Naive thymus-derived CD4-positive, alpha-beta T cell (primary cell): ENCODE measurements at places on chromosomes 3 and 15. TPM values are rescaled to one million over a fixed set of nuclear protein-coding genes. Genes with fewer than 3 reads are reported as not detected.

GRCh38 chr15:74403588-74403919 is 30.2 kb downstream of the SEMA7A start:
- no peak for DNase-seq

- no peak for DNase-seq
Measured at GRCh38 chr15:64051407-64052259, 5.3 kb upstream of the DAPK2 start.

DNA sequence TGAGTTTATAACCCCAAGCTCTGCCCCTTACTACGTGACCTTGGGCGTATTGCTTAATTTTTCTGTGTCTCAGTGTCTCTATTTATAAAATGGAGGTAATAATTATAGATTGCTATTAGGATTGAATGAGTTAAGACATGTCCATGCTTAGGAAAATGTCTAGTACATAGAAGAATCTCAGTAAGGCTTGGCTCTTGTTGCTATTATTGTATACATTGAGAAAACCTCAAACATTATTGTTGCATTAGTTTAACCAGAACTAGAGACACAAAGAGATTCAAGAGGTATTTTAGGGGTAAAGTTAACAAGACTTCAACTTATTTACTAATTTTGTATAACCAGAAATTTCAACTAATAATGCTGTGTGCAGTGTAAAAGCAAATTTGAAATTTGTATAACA is 66.7 kb downstream of the MEF2A start:
- no peak for DNase-seq

DNA sequence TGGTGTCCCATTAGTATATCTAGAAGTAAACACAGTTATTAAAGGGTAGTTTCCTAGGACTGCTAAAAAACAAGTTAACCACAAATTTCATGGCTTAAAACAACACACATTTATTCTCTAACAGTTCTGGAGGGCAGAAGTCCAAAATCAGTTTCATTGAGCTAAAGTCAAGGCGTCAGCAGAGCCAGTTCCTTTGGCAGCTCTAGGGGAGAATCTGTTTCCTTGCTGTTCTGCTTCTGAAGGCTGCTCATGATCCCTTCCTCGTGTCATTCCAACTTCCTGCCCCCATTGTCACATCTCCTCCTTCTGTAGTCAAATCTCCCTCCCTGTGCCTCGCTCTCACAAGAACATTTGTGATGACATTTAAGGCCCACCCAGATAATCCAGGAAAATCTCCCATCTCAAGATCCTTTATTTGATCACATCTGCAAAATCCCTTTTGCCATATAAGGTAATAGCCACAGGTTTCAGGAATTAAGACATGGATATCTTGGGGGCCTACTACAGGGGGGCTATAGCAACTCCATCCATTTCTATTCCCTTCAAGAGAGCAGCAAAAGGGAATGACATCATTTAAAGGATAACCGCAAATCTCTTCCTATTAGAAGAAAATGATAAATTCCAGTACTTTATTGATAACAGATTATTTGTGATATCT is 50.1 kb downstream of the GPR176 start:
- no peak for DNase-seq

DNA sequence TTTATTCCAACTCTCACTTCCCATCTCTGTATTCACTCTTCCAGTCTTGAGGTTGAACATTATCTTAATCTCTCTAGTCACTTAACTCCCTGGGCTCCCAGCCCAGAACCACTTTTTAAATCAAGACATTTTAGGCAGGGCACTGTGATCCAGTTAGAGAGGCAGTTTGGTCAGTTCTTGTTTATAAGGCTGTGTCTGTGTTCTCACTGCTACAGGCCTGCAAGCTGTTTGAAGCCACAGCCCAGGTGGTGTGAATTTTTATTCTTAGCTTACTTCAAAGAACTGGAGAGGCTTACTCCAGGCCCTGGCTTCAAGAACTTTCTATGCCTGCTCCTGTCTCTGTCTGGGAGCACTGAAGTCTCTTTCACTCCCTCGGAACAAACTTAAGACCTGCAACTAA is 906.1 kb downstream of the CADM2 start:
- no peak for DNase-seq

GRCh38 chr3:10226293-10226692 is 22.0 kb upstream of the TATDN2 start:
- DNase-seq, result no peak

DNA sequence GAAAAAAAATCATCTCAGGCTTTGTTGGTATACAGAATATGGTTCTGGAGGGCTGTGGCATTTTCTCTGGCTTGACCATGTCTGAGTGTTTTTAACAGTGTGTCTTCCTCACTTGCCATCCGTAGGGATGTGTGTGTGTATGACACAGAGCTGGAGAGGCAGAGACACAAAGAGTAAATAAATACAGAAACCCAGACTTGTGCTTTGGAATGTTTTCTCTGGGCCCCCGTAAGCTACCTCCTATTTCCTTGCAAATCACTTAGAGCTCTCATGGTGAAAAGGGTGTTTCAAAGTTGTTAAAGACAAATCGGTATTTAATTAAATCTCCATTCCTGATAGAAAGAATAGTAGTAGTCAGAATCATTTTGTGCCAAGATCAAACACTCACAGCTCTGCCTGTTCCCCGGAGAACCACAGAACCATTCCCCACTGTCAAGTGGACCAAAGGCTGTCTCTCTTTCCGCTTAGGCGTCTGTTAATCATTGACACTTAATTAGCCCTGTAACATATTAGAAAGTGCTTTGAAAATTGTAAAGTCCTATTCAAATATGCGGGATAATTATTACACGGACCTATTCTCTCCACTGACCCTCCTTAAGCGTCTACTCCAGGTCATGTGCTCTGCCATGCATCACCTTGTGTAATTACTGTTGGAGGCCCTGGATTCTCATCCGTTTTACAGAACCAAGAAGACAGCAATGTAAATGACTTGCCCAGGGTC is 313.6 kb upstream of the TLE3 start:
- DNase-seq, result no peak

- DNase-seq, result no peak
Measured at GRCh38 chr3:175770426-175770825, 911.3 kb downstream of the NAALADL2 start.

DNA sequence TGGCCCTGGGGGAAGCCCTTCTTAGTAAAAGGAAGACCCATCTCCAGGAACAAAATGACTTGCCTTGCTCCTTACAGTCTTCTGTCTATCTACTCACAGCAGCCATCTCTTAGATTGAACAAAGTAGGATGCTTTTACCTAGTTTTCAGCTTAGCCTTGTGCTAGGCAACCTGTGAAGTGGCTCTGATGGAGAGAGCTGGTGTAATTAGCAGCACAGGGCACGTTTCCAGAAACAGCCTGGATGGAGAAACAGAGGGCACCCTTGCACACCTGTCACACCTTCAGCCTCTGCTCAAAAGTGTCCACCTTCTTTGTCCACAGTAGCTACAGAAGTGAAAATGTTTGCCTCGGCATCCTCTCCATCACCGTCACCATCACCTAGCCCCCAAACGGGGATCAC is 292.9 kb downstream of the RORA start:
- no peak for DNase-seq

DNA sequence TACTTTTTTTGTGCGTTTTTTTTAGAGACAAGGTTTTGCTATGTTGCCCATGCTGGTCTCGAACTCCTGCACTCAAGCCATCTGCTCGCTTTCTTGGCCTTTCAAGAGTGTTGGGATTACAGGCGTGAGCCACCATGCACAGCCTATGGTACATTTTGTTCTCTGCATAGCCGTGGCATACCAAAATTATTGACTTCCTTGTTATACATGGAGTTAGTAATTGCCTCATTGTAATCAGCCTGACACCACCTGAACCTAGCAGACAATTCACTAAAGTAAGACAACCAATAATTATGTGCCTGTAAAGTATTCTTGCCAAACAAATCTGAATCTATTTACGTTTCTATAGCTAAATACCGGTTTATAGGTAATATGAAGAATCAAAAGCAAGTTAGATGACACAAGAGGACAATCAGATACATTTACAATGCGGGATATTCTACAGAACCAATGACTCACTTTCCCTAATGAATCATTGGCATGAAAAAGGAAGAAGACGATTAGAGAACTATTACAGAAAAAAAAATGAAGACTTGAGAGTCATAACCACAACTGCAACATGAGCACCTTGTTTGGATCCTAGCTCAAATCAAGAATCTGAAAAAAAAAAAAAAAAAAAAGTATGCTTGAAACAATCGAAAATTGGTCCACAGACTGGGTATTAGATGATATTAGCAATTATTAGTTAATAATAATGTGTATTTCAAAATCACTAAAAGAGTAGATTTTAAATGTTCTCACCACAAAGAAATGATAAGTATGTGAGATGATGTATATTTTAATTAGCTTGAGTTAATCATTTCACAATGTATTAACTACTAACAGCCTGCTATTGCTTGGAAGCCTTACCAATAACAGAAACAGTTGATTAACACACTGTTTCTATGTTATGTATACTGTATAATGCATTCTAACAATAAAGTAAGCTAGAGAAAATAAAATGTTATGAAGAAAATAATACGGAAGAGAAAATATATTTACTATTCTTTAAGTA is 7.1 kb downstream of the GUCA1C start:
- DNase-seq, result no peak

NMNAT3 gene
- total RNA-seq, result 4.5 TPM

DNA sequence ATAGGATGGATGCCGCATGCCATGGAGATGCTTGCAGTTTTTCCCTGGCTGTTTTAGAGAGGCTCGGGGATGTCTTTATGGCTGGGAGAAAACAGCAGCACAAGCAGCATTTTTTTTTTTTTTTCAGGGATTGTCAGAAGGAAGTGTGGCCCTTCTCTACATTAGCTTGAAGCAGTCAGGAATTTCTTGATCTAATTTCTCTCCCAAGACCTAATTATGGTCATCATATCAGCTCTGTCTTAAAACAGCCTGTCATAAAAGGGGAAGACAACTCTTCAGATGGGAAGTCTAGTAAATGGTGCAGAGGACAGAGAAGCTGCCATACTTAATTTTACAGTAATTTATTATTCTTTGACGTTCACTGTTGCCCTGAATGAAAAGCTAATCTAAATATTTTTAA is 44.5 kb downstream of the EAF1 start:
- no peak for DNase-seq

DNA sequence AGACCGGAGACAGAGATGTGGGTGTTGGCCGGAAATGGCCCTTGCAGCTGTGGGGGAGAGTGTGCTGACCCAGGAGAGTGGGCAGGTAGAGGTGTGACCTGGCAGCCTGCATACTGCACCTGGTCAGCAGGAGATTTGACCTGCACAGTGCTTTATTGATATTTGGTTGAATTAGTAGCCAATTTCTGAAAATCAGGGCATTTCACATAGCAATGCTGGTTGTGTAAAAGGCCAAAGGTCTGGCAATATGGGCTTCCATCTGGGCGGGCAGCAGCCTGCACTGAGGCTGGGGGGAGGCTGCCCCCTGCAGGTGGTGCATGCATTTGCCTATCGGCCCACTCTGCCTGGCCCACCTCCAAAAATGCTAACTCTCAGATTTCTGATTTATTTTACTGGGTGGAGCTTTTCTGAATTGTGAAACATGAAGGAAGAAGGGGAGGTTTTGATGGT is 9.4 kb upstream of the MGLL start:
- DNase-seq, result no peak

HCN4 gene
- not detected for total RNA-seq

GPR27 gene
- not detected for total RNA-seq

- DNase-seq, result no peak
Measured at GRCh38 chr3:55243678-55244077, 243.4 kb downstream of the WNT5A start.

DNA sequence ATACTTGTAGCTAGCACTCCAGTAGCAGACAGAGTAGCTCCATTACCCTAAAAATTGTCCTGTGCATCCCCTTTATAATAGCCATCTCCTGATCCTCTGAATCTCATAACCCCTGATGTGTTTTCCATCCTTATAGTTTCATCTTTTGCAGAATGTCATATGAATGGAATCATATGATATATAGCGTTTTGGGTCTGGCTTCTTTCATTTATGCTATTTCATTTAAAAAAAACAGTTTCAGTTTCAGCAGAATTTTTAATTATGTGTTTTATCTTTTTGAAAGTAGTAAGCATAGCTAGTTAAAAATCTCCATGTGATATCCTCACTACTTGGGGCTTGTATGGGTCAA is 132.7 kb downstream of the KLF13 start:
- DNase-seq, result no peak

GRCh38 chr3:17204049-17204650 is 319.4 kb downstream of the PLCL2 start:
- no peak for DNase-seq

DNA sequence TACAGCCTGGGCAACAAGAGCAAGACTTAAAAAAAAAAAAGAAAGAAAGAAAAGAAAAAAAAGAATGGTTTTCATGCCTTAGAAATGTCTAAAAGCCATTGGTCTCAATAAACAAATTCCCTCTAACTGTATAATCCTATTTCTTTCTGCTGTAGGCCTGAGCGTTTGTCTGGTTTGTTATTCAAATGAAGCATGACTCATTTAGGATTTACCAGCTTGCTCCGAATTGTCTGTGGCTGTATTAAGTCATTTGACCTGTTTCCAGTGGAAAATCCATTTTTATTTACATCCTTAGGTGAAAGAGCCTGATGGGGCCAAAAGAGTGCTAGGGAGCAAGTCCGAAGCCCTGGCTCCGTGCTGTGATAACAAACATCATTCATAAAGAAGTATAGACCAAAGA is 73.8 kb downstream of the BDH1 start:
- DNase-seq, result no peak

GRCh38 chr3:176796371-176796770 is 400.9 kb downstream of the TBL1XR1 start:
- DNase-seq, result no peak

C3orf22 gene
- not detected for total RNA-seq

GRCh38 chr15:43441316-43441715 is 51.6 kb downstream of the TP53BP1 start:
- DNase-seq, result no peak

DNA sequence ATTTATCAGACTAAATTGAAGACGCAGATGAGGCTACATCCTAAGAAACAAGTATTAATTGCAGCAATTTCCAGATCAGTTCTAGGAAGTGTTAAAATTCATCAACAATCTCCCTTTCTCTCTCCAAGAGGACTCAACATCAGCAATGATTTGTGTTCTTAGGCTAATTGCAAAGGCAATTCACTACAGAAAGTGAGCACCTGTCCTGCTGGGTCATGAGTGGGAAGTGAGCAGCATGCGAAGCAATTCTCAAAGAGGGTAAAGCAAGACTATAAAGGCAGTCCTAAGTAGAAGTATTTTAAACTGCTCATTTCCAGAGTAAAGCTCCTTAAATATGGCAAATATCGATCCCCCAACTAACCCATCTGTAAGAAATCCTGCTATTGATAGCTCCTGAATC is 1191.0 kb upstream of the ALCAM start:
- DNase-seq, result no peak

DNA sequence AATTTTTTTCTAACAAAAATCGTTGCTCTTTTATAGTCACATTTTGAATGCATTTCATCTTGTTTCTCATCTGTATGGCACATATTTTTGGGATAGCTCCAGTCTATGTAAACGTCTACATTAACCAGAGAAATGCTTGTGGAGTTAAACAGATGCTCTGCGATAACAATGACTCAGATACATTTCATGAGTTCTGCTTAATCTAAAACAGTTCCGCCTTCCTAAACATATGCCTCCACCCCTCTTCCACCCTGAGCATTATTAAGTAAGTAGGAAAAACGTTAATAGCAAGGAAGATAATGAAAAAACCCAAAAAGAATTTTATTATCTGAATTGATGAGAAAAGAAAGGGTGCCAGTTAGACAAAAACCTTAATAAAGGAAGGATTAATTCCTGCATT is 396.1 kb downstream of the TUSC7 start:
- no peak for DNase-seq

MFSD1 gene
- 34.7 and 41.1 TPM in 2 replicates for total RNA-seq
